ENCODE measurements at places on chromosomes 16 and 17.

DNA sequence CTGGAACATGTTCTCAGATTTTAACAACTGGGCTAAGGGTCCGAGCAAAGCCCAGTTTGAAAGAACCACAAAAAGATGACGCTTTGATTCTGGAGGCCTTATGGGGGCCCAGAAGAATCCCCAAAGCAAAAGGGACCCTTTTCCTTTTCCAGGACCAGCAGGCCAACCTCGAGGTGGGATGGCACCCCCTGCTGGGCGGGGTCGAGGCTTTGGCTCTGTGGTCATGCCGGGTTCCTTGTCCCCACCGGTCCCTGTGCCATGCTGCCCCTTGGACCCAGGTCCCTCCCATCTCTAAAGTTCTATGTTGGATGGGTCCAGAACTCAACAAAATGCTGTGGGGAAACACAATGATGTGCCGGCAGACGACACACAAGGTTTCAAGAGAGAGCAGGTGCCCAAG, 30.9 kb downstream of the TMEM204 start:
- no peak for DNase-seq

- DNase-seq = no peak
Measured at GRCh38 chr16:21265104-21265837, 12.8 kb downstream of the CRYM start.

DNA sequence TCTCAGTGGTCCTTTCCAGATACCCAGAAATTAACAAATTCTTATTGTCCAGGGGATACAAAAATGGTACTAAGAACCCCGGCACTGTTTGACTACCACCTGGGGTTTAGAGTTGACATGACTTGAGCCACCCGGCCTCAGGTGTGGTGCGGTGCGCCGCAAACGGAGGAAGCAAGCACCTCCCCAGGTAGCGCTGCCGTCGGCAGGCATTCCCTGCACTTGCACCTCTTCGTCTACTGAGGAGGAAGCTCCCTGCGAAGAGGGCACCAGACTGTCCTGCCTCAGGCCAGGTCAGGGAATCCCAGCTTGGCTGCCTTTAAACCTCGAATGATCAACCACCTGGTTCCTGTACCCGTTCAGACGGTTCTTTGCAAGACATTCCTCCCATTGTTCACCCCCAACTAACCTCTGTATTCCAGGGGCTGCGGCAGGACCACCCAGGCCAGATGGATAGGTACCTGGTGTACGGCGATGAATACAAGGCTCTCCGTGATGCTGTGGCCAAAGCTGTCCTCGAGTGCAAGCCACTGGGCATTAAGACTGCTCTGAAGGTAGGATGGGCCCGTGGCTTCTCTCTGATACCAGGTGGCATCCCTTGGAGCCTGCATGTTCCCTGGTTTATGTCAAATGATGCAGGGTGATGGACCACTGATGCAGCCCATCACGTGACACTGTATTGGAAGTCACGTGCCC, 40.8 kb upstream of the ENDOV start:
- no peak for DNase-seq

DNA sequence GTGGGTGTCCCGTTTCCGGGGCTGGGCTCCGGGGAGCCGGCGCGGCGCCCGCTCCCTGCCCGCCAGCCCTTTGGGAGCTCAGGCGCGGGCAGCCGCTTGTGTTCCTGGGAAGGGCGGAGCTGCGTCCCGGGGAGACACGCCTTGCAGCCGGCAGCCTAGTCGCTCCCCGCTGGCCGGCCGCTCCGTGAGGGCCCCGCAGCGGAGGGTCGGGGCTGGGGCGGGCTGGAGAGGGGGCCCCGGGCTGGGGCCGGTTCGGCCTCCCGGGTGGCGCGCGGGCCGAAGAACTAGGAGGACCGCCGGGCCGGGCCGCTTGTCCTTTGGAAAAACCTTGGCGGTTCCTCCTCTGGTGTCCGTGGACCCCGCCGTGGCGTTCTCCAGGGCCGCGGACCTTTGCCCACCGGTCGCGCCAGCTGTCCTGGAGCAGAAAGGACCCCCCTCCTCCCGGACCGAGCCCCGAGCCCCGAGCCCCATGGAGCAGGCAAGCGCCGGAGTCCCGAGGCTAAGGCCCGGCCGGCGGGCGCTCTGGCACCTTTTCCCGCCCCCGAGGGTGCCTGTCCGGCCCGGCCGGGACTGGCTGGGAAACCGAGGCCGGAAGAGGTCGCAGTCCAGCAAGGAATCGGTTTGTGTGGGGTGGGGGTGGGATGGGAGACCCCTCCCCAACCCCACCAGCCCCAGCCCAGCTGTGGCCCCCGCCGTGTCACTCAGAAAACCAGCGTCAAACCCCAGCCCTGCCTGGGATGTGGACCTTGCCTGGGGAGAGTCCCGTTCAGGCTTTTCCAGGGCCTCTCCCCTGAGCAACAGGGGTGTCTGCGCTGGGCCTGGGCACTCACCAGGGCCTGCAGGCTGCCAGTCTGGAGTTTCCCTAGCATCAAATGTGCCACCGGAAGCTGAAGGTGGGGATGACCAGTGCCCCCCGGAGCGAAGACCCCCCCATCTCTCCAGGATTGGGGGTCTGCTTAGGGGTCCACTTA, 6.8 kb upstream of the TBC1D3B start:
- no peak for DNase-seq

DNA sequence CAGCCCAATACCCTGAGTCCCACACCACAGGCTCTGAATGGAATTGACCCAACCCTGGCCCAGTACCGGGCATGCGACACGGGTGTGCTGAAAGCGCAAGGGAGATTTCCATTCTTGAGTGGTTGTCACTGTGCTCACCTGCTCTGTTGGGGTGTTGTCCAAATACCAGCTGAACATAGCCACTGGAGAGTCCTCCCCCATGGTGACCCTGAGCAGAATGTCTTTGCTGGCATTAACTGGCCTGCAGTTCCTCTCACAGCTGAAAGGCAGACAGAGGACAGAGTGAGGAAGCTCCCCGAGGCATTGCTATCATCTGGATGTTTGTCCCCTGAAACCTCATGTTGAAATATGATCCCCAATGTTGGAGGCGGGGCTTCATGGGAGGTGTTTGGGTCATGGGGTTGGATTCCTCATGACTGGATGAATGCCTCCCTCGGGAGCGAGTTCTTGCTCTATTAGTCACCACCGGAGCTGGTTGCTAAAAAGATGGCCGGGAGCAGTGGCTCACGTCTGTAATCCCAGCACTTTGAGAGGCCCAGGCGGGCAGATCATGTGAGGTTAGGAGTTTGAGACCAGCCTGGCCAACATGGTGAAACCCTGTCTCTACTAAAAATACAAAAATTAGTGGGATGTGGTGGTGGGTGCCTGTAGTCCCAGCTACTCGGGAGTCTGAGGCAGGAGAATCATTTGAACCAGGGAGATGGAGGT, 57.3 kb upstream of the BCO1 start:
- peak; percentile 89 for DNase-seq

DNA sequence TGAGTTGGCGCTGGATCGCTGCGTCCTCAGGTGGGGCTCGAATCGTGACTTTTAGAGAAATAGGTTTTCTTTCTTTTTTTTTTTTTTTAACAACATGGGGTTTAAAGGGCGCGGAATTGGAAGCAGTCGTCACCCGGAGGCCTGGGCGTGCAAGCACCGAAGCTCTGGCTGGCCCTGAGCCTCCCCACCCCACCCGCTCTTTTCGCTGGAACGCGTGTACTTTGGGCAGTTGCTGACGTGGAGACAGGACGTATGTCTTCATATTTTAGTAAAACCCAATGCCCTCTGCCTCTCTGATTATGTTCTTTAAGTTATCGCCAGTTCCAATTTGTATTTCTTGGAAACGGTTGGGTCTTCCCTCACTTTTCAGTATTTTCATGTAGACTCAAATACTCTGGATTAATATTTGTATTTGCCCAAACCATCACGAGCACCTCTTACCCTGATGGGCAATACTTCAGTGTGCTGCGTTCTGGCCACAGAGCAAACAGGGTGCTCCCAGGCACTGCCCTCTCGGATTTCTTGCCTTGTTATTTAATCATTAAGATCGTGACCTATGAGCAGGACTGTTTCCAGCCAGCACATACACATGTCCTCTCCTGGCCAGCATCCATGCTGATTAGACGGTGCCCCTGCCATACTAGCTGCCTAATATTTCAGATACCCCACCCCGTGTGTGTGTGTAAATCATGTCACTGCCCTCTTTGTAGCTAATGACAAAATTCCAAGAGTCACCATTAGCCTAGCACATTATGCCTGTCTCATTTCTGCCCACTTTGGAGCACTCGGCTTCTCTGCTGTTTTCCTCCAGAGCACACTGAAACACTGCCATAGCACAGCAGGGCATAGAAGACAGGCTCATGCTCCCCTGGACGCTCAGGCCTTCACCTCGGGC, 805 bp upstream of the C16orf95 start:
- peak; percentile 25 for DNase-seq

- DNase-seq = no peak
Measured at GRCh38 chr17:38595892-38596291, 9.9 kb downstream of the SRCIN1 start.

DNA sequence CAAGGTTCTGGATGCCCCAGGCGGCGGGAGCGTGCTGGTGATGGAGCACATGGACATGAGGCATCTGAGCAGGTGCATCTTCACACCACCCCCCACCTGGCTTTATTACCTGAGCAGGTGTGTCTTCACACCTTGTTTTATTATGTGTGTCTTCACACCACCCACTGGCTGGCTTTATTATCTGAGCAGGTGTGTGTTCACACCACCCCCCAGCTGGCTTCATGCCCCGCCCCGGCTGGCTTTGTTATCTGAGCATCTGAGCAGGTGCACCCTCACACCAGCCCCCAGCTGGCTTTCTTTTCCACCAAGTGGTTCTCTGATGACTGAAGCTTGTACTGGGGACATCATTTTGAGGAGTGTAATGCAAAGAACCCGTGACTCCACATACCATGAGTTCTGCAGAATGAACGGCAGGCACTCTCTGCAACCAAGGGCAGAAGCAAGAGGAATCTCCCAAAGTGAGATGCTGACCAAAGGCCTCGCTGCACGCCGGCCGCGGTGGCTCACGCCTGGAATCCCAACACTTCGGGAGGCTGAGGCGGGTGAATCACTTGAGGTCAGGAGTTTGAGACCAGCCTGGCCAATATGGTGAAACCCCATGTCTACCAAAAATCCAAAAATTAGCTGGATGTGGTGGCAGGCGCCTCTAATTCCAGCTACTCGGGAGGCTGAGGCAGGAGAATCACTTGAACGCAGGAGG, 2.6 kb downstream of the FN3KRP start:
- DNase-seq = no peak

- DNase-seq = no peak
Measured at GRCh38 chr16:11076259-11077018, 132.1 kb downstream of the CLEC16A start.

DNA sequence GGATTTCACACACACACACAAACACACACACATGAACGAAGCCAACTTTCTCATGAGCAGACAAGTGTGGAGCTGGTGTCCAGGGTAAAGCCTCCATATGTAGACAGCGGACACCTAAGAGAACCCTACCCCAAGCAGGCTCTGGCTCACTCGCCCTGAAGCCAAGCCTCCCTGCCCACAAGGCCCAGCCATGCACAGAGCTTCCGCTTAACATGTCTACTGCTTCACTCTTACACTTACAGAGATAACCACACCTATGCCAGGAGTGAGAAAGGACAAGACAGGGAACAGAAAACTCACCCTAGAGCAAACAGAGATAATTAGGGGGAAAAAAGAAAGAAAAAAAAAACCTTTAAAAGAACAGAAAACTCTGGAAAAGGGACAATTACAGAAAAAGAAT, 67.5 kb downstream of the CYTH1 start:
- DNase-seq = no peak

DNA sequence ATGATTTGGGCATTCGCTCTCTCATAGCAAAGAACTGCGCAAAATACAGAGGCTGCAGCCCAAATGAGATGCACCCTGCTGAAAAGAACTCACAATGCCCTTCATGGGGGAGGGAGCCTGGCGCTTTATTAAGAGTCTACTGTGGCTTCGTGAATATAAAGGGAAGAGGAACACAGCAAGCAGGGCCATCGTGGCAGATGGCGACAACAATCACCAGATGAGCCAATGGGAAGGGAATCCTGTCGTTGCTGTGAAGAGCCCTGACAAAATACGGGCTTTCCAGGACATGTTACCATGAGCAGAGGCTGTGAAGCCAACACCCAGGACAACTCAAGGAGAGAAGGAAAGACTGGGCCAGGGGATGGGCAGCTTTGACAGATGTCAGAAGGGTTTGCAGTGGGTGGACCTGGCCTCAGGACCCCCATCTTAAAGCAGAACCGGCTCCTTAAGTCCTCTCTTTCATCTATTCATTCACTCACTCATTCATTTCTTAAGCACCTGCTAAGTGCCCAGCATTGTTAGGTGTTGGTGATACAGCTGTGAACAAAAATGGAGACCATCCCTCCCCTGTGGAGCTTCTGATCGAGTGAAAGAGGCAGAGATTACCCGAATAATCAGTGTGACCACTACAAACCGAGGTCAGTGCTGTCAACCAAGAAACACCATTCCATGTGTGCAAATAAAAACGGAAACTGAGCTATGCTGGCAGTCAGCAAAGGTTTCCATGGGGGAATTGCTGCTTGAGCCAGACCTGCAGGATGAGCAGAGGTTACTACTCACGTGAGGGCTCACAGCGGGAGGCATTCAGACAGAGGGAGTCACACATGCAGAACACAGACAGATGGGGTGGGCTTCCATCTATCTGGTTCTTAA, 125.8 kb downstream of the DYNLRB2 start:
- DNase-seq = no peak

DNA sequence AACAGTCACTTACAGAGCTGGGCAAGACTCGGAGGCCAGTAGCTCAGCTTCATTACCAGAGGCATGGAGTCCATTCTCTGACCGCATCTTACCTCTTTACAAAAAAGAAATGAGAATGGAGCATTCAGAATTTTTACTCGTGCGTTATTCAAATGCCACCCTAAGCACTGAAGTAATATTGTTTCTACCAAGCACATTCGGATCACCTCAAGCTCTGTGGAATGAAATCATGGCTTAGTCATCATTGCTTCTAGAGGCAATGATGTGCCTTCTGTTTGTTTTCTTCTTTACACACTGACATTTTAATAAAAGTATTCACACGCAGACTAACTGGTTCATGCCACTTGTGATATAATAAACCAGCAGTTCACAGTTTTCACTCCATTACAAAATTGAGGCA, 206.8 kb downstream of the PHKB start:
- DNase-seq = no peak

GRCh38 chr16:12833926-12834325, 30.2 kb upstream of the CPPED1 start:
- no peak for DNase-seq

GRCh38 chr16:35559911-35560636, 2100.7 kb downstream of the TP53TG3F start:
- DNase-seq = no peak

All from skeletal muscle cell (primary cell).